NCI-H2227 treated with DMSO at 0.1 percent for 48 hours (cell line): ENCODE measurements at places on chromosomes 4 and X.
A peak's percentile ranks its signal among the peaks of the same experiment; 100 is the strongest.

DNA sequence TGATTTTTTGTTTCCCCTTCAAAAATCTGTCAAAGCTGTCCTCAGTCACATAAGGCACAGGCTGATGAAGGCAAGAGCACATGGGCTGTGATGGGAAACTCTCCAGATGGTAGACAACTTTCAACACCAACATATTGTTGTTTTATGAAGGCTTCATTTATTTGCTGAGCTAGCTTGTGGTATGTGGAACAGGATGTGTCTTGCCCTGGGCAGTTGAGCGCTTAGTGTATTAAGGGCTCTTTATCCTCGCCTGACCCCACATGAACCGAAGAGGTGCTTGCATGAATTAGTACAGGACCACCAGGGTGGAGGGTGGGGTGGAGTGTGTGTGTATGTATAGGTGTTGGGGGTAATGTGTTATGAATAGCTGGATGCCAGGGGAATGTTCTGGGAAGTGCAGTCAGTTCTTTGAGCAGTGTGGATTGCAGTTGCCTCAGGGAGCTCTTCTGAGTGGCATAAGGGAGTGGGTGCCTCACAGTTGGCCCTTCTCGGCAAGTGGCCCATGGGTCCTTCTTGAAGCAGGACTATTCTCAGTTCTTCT is 103.1 kb downstream of the PHEX start:
- DNase-seq = no peak

DNA sequence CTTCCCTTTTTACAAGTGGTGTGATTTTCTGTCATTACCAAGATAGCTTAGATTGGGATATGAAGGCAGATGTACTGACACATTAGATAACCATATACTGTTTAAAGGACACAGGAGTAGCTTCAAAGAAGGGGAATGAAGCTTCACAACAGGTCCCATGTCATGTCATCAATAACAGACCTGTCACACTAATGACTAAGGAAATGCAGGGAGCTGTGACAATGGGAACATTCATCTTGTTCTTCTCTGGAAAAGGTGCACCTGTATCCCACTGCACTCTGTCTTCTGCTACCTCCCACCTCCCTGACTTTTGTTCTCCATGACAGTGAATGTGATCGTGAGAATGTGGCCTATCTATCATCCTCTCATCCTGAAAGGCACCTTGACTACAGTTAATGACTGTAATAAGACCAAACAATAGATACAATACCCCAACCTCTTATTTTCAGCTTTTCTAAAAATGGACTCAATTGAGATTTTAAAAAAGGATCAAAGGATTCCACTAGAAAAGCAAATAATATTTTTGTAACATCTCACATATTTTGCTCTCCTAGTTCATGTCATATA is 472.5 kb downstream of the STPG2 start:
- DNase-seq = peak; percentile 97

GRCh38 chrX:33339219-33339618 is 127.9 kb upstream of the DMD start:
- no peak for DNase-seq

- no peak for DNase-seq
Observed at GRCh38 chrX:16579517-16579916, 70.4 kb upstream of the S100G start.
